Dorsolateral prefrontal cortex (tissue), 122 donors: ENCODE measurements at places on chromosomes 7 and 10. TPM values are rescaled to one million over a fixed set of nuclear protein-coding genes. Genes with fewer than 3 reads are reported as not detected.

Gene HACD1
- 9.1 TPM for total RNA-seq

Gene PIP
- total RNA-seq = not detected

Gene CALML3
- total RNA-seq = not detected

Gene GRID2IP
- 2.1 TPM for total RNA-seq

Gene FAM237B
- not detected for total RNA-seq

Gene MYH16
- not detected for total RNA-seq

Gene SEMA3E
- total RNA-seq = 11.2 TPM

Gene UNCX
- not detected for total RNA-seq

DNA sequence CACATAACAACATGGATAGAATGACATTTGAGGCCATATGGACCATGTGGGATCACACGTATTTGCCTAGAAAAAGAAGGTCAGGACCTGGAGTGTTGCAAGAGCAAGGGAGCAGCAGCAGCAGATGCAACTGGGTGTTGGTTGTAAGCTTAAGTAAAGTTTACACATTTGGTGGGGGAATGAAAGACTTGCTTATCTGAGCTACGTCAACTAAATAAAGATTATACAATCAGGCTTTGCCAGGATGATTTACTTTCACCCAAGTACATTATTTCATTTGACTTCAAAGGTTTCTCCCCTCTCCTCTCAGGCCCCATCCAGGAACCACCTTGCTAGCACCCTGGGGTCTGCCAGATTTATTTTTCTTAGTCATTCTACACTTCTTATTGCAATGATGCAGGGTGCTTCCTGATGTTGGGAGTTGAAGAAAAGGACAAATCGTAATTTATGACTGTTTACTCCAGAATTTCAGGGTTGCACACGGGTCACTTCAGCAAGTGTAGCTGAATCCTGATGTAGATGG is 591.9 kb upstream of the IGFBP3 start:
- no peak for DNase-seq

DNA sequence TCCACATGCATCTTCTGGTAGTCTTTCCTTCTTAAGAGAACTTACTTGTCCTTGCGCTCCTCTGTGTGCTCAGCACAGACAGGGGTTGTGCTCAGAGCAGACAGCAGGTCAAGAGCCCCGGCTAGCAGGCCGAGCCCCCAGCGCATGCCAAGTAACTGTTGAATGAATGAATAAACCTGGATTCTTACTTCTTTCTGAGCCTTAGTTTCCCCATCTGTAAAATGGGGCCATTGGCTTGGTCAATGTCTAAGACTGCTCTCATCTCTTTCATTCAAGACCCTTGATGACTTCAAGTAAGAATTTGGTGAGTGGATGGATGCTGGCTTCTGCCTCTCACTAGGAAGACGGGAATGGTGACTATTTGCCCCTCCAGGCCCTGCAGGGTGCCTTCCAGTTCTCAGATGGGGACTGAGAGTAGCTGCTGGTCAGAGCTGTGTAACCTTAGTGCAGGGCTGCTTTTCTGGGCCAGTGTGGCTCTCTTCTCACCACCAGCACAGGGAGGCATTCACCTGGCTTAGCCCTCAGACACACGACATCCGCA is 78.1 kb downstream of the CDH23 start:
- no peak for DNase-seq

DNA sequence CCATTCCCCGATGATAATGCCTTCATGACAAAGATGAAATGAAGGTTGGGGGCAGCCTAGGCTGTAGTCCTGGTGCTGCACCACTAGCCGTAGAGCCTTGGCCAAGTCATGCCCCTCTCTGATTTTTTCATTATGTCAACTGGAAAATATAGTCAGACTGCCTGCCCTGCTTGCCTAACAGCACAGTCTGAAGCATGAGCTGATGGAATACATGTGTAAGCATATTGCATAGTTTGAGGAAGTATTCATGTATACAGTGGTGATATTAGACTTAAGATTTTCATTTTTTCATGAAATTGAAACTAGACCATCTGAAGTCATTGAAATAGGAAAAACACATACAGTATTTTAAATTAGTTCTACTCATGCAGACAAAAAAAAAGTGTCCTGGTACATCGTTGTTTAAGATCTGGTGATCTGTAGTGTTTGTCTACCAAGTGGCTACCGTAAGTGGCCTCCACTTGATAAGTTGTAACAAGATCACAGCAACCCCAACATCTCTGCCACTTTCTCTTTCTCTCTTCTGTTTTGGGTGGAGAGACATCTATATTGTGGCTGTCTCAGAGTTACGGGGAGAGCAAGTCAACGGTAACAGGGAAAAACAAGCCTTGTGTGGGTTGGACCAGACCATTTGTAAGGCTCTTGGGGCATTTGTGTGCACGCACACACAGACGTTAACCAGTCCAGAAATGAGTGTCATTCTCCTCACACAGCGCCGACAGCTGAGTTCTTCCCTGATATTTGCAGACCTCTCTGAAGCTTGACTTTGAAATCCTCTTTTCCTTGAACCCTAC is 716.6 kb upstream of the GALNT17 start:
- DNase-seq = no peak

DNA sequence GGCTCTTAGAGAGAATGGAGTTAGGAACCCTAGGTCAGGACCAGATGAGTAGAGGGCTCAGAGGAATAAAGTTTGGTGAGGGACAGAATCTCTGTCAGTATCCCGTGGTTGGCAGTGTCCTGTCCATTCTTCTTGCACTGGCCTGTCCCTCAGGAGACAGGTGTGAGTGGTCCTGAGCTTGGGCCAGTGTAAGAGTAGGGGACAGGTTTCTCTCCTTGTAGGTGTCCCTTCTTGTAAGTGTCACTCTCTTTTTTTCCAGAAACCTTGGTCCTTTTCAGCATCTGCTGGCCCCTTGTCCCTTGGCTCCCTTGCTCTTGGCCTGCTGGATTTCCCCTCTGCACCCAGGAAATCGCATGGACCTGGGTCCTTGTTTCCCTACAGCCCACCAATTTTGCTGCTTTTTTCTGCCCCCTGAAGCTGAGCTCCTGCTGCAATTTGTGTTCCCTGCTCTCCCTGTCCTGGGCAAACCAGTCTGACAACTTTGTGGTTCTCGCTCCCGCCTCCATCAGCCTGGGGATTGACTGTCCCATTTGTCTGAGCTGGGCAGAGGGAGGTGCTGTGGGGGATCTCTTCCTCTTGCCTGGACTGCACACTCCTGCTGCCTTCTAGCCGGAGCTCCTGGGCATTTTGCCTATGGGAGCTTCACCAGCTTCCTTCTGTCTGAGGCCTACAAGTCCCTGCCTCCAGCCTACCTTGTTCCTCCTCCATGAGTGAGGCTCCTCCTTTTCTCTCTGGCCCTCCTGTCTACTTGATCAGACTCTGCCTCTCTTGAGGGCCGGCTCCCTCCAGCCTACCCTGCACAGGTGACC is 6.5 kb downstream of the TSPAN14 start:
- peak; percentile 79 for DNase-seq

DNA sequence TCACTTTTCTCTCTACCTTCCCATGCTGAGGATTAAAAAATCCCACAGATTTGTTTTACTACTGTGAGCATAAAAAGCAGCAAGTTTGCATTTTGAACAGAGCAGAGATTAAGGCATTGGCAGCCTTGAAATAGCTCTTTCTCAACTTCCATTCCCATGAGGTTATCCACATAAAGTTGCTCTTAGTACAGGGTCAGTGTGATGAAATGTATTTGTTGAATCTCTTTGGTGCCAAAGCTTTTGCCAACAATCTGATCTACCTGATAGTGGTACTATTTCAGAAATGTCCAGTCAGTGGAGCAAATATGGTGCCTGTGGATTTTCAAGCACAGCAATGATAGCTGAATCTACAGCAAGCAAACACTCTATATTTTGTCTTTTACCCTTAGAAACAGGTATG is 254.8 kb downstream of the INHBA start:
- no peak for DNase-seq

DNA sequence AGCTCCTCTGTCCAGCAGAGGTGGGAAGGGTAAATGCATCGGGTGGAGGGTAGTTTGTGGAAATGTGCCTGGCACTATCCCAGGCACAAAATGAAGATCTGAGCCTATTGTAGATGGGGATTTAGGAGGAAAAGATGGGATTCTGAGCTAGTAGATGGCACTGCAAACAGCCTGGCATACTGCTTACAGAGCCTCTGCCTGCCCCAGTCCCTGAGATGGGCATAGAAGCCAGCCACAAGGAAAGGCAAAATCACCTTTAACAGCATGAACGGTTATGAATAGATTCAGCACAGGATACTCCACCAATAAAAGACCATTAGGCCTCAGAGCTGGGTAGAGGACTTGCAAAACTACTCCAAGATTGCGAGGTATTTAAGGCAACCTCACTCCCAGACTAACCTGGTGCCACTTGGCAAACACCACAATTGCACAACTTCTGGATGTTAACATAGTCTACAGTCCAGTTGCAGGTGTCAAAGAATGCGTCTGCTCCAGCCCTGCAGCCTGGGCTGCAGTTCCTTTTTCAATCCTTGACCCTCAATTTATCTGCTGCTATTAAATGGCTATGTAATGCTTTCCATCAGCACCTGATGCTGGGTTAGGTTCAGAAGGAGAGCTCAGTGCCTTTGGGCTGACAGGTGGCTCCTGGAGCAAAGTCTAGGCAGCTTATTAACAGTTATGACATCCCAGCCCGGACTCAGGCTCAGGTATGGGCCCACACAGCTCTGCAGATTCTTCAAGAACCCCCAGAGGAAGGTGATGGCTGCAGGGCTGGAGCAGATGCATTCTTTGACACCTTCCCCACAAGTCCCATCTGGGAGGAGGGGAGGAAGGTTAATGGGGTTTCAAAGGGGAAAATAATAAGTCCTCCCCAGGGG is 34.0 kb downstream of the CDHR3 start:
- no peak for DNase-seq

GRCh38 chr7:25802057-25802456 is 349.9 kb upstream of the NFE2L3 start:
- DNase-seq = no peak

- DNase-seq = no peak
Measured at GRCh38 chr10:29302499-29302898, 13.6 kb downstream of the LYZL1 start.

GRCh38 chr7:20395511-20395910 is 64.8 kb downstream of the ITGB8 start:
- DNase-seq = no peak

DNA sequence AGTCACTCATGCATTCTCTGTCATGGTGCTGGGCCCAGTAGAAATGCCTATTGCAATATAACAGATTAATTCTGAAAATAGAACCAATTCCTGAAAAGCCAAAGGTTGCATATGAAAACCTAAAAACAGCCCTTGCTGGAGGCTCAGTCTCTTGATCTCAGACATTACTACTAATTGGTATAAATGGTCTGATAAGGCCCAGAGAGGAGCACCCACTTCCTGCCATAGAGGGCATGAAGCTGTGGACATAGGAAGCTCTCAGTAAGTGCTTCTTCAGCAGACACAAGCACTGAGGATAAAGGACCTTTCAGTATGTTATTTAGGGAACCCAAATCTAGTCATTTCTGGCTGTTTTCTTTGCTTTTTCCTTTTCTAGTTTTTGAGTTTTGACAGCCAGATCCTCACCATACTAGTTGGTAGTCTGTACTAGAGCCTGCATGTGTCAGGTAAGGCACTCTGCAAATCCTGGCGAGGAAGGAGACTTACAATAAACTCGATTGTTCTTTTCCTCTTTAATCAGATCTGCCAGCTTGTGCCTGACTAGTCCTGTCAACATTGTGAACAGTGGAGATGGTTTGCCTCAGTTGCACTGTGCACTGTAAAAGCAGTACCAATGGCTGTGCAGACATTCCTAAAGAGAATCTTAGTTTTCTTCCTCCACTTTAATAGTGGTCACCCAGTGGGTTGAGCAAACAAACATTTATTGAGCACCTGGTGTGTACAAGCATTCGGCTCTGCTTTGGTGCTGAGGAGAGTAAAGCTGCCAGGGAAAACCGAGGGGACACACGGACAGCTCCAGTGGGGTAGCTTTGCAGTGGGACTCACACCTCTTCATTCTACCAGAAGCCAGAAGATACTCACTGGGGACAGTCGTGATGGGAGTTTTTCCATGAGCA is 140.9 kb downstream of the CHN2 start:
- DNase-seq = no peak

DNA sequence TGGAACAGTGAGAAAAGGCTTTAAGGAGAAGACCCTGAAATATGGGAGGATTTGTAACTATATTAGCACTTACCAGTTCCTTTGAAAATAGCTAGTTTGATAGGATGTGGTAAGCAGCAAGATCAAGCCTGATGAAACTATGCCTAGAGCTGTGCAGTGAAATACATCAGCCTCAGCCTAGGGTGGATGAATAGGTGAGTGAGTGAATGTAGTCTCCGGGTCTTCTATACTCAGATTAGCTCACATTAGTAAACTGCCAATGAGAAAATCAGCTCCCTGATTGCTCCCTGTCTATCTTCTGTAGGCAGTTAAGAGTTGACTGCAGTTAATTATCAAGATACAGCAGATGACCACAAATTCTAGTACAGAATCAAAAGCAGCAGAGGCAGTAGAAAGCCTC is 89.6 kb downstream of the ELAPOR2 start:
- DNase-seq = no peak

GRCh38 chr7:80182630-80183276 is 48.1 kb downstream of the GNAI1 start:
- DNase-seq = no peak

DNA sequence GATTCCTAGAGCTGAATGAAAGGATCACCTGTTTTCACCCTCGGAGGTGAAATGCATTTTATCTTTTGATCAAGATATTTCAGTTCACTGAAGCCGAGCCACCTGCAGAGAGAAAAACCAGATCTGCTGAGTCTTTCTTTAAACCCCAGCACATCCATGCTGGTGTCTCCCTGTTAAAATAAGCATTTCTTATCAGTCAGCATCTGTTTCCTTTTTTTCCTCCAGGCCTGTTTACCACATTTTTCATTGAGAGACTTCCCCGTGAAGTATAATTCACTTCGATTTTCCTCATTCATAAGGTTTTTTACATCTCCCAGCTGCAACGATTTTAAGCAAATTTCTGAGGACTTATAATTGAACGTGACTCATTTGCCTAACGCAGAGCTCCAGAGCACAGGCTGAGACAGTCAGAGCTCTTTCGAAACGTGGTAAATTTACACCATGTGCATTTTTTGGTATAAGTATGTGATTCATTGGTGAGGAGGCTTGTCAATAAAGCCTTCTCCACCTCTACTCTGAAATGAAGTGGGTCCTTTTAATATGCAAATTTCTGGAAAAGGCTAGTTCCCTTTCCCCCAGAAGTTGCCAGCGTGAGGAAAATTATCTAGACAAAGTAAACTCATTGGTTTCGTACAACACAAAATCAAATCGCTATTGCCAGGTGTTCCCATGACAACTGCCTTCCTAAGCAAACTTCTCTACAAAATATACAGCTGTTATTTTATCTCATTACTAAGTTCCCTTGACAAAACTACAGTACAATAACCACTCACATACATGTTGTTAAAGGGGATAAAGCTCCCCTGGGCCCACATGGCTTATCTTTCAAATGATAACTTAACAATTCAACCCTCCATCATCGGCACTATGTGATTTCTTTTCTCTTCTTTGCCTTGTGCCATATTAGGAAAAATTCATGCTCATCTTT is 374.8 kb upstream of the AKR1E2 start:
- no peak for DNase-seq

GRCh38 chr10:78533098-78533497 is 499.4 kb downstream of the RPS24 start:
- no peak for DNase-seq

- DNase-seq = no peak
Measured at GRCh38 chr10:9103301-9103700, 1048.8 kb downstream of the GATA3 start.

- DNase-seq = no peak
Measured at GRCh38 chr7:137130751-137131158, 212.8 kb downstream of the PTN start.
